ENCODE measurements at places on chromosomes 7 and 10.

DNA sequence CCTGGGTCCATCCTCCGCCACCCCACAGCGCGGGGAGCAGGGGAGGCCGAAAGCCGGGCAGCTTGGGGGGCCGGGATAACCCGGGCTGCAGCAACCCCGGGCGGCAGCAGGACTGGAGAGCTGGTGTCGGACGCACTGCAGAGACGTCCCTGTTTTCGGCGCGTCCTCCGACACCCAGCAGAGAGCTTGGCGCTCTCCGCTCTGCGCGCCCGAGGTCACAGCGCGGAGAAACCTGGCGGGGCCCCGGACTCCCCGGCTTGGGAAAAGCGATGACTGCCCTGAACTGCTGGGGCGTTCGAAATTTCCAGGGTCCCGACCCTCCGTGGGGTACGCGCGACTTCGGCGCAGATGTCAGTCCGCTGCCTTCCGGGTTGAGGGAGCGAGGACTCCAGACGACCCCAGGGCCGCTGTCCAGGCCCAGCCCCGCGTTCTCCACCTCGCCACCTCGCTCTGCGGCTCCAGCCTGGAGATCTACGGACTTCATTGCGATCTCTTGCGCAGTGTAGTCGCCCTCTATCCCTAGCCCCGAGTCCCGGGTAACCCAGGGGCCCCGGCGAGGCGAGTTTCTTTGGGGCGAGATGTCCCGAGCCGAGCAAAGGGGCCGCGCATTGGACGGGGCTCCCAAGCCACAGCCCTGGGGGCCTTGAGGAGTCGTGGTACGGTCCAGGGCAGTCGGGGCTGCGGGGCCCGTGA, 617 bp upstream of the FOXI2 start:
- DNase-seq = no peak

- DNase-seq = no peak
These were observed 407 bp downstream of the ELN start for GRCh38 chr7:74028321-74028838.

GRCh38 chr7:8434290-8435002, 1.0 kb downstream of the NXPH1 start:
- DNase-seq = no peak

DNA sequence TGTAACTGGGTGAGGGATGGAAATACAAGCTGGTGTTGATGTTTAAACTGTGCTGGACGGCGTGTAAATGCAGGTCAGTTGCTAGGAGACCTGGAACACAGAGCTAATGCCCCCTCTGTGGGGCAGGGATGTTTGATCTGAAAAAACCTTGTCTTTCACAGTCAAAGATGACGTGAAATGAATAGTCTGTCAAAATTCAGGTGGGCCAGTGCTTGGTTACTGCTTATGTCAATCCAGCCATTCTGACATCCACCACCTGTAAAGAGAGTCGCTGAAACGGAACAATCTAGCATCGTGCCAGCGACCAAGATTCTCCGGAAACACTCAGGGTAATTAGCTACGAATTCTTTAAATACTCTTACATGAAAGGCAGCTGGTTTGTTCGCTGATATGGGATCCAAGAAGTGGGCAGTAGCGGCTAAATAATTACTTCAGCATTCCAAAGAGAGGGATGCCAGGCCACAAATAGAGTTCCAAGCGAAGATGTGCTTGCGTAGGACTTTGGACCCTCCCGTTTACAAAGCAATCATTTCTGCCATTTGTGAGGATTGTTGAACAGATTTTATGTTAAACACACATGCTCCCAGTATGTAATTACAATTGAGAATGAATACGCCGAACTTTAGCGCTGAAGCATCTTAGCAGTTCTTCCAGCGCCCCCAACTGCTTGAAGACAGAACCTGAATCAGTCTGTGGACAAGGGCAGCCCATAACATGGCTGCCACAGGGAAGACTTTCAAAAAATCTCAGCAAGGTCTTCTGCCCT, 7.3 kb upstream of the ASB4 start:
- no peak for DNase-seq

- DNase-seq = no peak
These were observed 10.5 kb upstream of the SLC26A3 start for GRCh38 chr7:107813524-107813923.
